ENCODE measurements at places on chromosomes 13 and 19. TPM values are rescaled to one million over a fixed set of nuclear protein-coding genes. Genes with fewer than 3 reads are reported as not detected.

DNA sequence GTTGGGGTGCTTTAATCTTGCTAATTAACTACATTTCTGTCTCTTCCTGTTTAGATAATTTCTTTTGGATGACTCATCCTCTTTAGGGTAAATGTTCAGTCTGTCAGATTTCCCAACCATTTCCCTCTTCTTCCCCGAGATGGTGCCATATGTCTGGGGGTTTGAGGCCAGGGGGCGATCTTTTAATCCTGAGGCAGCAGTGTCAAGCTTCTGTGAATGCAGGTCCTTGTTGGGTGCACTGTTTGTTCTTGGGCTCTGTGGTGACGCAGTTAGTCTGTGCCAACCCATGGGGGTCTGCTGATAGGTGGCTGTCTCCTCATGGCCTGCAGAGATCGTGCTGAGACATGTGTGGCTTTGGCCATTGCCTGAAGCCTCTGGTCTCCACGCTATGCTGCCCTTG lies 420.4 kb downstream of the NDFIP2 start:
- H3K27ac ChIP-seq: no peak overlapping the region
- DNase-seq: no peak
- no peaks in the 10 kb centered on the region for H3K36me3 ChIP-seq

DNA sequence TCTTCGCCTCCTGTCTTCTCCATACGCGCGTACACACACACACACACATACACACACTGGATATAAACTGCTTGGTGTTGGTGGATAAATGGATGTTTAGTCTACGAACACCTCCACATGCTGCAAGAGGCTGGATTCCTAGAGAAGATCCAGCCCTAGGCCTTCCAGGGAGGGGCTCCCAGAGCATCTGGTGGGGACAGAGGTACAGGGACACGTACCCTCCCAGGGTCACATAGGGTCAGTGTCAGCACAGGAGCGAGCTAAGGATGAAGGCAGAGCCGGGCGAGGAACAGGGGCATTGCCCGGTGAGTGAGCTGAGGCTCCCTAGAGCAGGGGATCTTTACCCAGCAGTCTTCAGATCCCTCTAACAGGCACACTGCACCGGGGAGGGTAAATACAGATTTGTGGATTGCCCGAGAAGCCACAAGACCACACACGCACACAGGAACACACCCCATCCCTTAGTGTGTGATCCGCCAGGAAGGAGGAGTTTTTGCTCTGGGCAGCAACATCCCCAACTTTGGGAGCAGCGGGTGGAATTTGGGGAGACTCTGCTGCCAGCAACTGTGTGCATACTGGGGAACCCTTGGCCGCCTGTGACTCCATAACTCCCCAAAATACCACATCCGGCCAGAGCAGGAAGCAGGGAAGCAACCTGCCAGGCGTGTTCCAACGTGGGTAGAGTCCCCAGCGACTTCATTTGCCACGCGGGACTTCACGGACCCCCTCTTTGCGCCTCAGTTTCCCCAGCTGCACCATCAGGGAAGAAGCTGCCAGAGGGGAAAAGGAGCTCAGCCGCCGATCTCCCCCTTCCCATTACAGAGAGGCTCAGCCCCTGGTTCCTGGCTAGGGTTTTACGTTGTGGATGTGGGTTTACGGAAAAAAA lies 5.8 kb upstream of the TLE2 start:
- peak; percentile 40 for DNase-seq
- H3K27me3 ChIP-seq: no peaks in the 10 kb centered on the region
- H3K27ac ChIP-seq: peak overlapping the region; percentile 86
- peaks cover 22% of the 10 kb centered on the region for H3K4me1 ChIP-seq
- no peaks in the 10 kb centered on the region for H3K36me3 ChIP-seq
- peak overlapping the region; percentile 64 for H3K4me3 ChIP-seq

- H3K4me1 ChIP-seq: no peaks in the 10 kb centered on the region
- no peaks in the 10 kb centered on the region for H3K36me3 ChIP-seq
- no peak overlapping the region for H3K4me3 ChIP-seq
- DNase-seq: no peak
- no peaks in the 10 kb centered on the region for H3K27me3 ChIP-seq
- no peak overlapping the region for H3K27ac ChIP-seq
Measured at GRCh38 chr19:16739546-16739945, 19.9 kb downstream of the NWD1 start.

- peaks cover 17% of the 10 kb centered on the region for H3K4me1 ChIP-seq
- H3K4me3 ChIP-seq: no peak overlapping the region
- no peaks in the 10 kb centered on the region for H3K36me3 ChIP-seq
- H3K27ac ChIP-seq: no peak overlapping the region
Measured at GRCh38 chr13:40922437-40923040, 96.6 kb downstream of the ELF1 start.

SIAH3 gene
- not detected for total RNA-seq

SHANK1 gene
- total RNA-seq: 1.5 TPM

DNA sequence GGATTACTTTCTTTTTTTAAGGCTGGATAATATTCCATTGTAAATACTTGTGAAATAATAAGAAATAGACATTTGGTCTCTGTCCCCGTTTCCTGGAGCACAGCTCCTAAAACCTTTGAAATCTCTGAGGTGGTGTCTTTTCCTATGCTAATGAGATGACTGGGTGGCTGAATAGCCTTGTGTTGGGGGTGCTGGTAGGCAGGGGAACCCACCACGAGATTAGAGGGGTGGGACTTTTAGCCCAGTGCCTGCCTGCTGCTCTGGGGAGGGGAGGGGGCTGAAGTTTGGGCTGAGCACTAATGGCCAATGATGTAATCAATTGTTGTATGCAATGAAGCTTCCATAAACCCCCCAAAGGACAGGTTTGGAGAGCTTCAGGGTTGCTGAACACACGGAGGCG lies 175.7 kb downstream of the FGF9 start:
- no peak for DNase-seq
- no peaks in the 10 kb centered on the region for H3K36me3 ChIP-seq
- no peaks in the 10 kb centered on the region for H3K4me1 ChIP-seq
- H3K27me3 ChIP-seq: no peaks in the 10 kb centered on the region
- no peak overlapping the region for H3K27ac ChIP-seq

- no peak overlapping the region for H3K4me3 ChIP-seq
- H3K27ac ChIP-seq: no peak overlapping the region
- H3K36me3 ChIP-seq: no peaks in the 10 kb centered on the region
- no peaks in the 10 kb centered on the region for H3K27me3 ChIP-seq
- H3K4me1 ChIP-seq: peaks cover 6% of the 10 kb centered on the region
Measured at GRCh38 chr13:32017474-32017873, 14.1 kb upstream of the FRY start.

- no peak overlapping the region for H3K4me3 ChIP-seq
- no peak for DNase-seq
- H3K27me3 ChIP-seq: peaks cover 7% of the 10 kb centered on the region
- peaks cover 9% of the 10 kb centered on the region for H3K4me1 ChIP-seq
- H3K27ac ChIP-seq: no peak overlapping the region
- H3K36me3 ChIP-seq: no peaks in the 10 kb centered on the region
Measured at GRCh38 chr13:109737606-109738005, 48.8 kb downstream of the IRS2 start.

DNA sequence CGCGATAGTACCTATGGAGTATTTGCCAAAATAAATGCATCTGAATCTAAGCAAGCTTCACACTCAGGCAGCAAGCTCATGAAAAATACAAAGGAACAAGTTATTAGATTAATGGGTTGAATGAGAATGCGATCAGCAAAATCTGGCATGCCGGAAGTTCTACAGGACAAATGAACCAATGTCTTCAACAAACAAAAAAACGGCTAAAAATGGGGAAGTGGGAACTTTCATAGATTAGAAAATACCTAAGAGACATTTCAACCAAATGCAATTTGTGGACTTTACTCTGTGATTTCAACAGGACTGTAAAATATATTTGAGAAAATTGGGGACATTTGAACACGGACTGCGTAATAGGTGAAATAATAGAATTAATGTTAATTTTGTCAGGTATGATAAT lies 22.4 kb upstream of the RNASEH2B start:
- no peak for DNase-seq
- H3K27ac ChIP-seq: no peak overlapping the region
- no peaks in the 10 kb centered on the region for H3K36me3 ChIP-seq
- no peaks in the 10 kb centered on the region for H3K27me3 ChIP-seq
- H3K4me1 ChIP-seq: no peaks in the 10 kb centered on the region

DNA sequence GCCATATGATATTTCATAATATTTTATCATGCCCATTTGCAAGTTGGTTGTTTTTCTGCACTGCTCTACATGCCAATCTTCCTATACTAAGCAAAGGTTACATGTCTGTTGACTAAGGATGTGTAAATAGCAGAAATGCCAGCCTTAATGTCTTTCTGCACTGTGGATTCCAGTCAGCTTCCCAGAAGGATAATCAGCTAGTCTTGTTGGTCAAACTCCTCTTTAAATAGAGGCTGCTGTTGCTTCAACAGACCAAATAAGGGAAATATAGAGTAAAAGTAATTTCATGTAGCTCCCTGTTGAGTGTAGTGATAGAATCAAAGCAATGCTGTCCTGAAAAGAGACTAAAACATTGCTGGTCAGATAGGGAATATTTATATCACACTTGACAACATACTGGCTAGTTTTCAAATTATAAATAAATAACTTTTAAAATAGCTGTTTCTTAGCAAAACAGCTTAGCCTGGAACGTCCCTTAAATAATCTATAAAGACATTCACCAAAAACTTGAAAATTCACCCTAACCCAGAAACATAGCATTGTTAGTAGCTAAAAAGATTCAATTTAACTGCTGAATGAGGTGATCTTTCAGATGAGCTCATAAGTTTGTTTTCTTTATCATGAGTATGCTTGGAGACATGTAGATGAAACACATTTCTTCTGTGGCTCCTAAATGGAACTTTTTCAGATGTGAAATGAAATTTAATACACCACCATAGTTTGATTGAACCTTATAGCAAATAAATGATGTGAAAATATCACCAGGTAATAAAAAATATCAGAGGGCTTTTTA lies 56.6 kb downstream of the FRY start:
- no peak for DNase-seq
- no peak overlapping the region for H3K4me3 ChIP-seq
- H3K36me3 ChIP-seq: no peaks in the 10 kb centered on the region

GRCh38 chr13:38830442-38831045 lies 143.7 kb downstream of the FREM2 start:
- no peak for DNase-seq
- no peaks in the 10 kb centered on the region for H3K27me3 ChIP-seq
- no peak overlapping the region for H3K27ac ChIP-seq
- no peak overlapping the region for H3K4me3 ChIP-seq
- no peaks in the 10 kb centered on the region for H3K36me3 ChIP-seq

DNA sequence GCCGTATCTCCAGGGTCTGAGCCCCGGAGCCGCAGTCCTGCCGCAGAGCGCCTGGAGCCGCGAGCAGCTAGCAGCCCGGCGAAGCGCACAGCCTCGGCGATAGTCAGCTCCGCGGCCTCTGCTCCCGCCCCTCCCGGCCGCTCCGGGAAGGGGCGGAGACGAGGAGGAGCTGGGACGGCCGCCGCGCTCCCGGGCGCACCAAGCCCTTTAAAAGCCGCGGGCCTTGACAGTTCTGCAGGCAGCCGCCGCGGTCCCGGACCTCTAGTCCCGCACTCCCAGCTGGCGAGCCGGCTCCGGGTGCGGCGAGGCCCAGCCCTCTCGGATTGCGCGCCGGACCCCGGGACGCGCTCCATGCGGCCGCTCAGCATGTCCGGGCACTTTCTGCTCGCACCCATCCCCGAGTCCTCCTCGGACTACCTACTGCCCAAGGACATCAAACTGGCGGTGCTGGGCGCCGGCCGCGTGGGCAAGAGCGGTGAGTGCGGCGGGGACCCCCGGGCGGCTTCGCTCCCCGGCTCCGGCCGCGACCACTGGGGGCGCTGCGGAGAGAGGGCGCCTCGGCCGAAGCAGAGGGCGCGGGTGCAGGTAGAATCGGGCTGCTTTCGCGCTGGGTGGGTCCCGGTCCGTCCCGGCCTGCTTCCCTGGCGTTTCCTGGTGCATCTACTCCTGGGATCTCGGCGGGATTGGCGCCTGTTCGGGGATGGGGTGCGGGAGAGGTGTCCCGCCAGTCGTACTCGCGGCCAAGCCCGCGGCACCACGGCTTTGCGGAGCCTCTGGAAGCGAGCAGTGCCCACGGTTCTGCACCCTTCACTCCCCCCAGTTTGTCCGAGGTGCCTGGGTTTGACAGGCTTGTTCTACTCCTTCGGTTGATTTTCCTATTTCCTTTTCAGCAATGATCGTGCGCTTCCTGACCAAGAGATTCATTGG lies at the start of gene RASL11A:
Gene RASL11A, plus strand, starts transcription at position 237 of the 927 bp plus-strand sequence. Its CDS starts 115 bp downstream, at position 352.
- no peaks in the 10 kb centered on the region for H3K4me1 ChIP-seq
- H3K4me3 ChIP-seq: peak within 1 kb of the TSS; percentile 75
- DNase-seq: peak; percentile 85
- H3K27ac ChIP-seq: peak within 1 kb of the TSS; percentile 95

GRCh38 chr19:7224209-7224686 lies 70.0 kb downstream of the INSR start:
- H3K27me3 ChIP-seq: no peaks in the 10 kb centered on the region
- H3K4me1 ChIP-seq: peaks cover 52% of the 10 kb centered on the region
- DNase-seq: no peak
- peak overlapping the region; percentile 40 for H3K27ac ChIP-seq
- no peaks in the 10 kb centered on the region for H3K36me3 ChIP-seq

TGFBR3L gene
- total RNA-seq: 8.4 TPM

GRCh38 chr19:872266-872951 lies 12.9 kb downstream of the CFD start:
- H3K27ac ChIP-seq: no peak overlapping the region
- H3K4me3 ChIP-seq: no peak overlapping the region
- H3K4me1 ChIP-seq: no peaks in the 10 kb centered on the region
- no peaks in the 10 kb centered on the region for H3K36me3 ChIP-seq
- no peaks in the 10 kb centered on the region for H3K27me3 ChIP-seq

SLC6A16 gene
- 1.00 TPM for total RNA-seq

DNA sequence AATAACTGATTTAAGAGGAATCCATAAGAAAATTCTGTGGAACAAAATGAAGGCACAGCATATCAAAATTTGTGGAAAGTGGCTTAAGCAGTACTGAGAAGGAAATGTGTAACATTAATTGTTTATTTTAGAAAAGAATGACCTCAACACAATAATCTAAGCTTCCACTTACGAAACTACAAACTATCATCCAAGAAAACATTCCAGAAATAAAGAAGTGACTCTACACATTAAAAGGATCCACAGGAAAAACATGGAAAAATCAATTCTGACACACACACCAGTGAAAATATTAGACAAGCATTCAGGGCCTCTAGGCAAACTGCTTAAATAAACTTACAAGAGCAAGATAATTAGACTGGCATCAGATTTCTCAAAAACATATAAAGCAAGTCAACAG lies 14.0 kb downstream of the EXOSC8 start:
- H3K27me3 ChIP-seq: no peaks in the 10 kb centered on the region
- peaks cover 43% of the 10 kb centered on the region for H3K36me3 ChIP-seq
- H3K4me1 ChIP-seq: no peaks in the 10 kb centered on the region
- H3K4me3 ChIP-seq: no peak overlapping the region

LNX2 gene
- 10.8 TPM for total RNA-seq

GRCh38 chr13:71454509-71454908 lies 412.5 kb downstream of the DACH1 start:
- no peak overlapping the region for H3K4me3 ChIP-seq
- no peaks in the 10 kb centered on the region for H3K27me3 ChIP-seq
- no peaks in the 10 kb centered on the region for H3K36me3 ChIP-seq
- DNase-seq: no peak

- no peak overlapping the region for H3K27ac ChIP-seq
- H3K4me3 ChIP-seq: no peak overlapping the region
- no peaks in the 10 kb centered on the region for H3K36me3 ChIP-seq
Measured at GRCh38 chr13:97719736-97720135, 233.7 kb upstream of the IPO5 start.

Measured in heart right ventricle (tissue), 16 donors.